ENCODE measurements at places on chromosomes 16 and 17.

- peak; percentile 86 for ATAC-seq
Observed at GRCh38 chr17:16873174-16874035, 98.5 kb downstream of the TNFRSF13B start.

DNA sequence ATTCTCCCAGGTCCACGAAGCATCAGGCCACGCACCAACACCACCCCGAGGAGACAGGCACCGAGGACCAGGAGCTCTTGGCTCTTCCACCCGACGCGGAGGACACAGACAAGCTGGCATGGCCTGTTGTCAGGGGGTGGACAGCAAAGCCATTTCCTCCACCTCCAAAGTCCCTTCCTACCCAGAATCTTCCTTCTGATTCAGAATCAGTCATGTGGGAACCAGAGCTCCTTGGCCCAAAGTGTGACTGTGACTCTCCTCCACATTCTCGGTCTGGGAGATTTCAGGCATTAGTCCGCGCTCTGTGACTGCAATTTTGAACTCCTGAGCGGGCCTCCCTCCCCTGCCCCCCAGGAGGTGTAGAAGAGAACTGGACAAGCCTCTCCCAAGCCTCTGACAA lies 9.2 kb downstream of the DNAH17 start:
- no peak for ATAC-seq

DNA sequence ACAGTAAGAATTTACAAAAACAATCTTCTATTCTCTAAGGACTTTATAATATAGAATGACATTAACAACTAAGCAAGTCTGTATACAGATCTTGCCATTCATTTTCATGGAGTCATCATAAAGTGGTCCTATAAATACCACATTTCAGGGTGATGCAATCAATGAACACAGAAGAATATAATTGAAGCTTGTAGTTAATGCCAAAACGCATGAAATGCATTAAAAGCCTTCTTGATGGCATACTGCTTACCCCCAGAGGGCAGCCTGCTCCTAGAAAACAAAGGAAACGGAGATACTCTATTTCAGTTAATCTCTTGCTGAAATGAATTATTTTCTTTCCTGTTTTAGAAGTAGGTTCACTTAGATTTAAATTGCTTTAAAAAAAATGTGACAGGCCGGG lies 45.2 kb upstream of the STAC2 start:
- peak; percentile 60 for ATAC-seq

GRCh38 chr17:65389949-65390348 lies 171.5 kb downstream of the AXIN2 start:
- ATAC-seq: peak; percentile 81

GRCh38 chr17:14622615-14623101 lies 321.8 kb downstream of the HS3ST3B1 start:
- no peak for ATAC-seq

- no peak for ATAC-seq
Observed at GRCh38 chr16:57343221-57343620, 15.4 kb upstream of the CCL22 start.

DNA sequence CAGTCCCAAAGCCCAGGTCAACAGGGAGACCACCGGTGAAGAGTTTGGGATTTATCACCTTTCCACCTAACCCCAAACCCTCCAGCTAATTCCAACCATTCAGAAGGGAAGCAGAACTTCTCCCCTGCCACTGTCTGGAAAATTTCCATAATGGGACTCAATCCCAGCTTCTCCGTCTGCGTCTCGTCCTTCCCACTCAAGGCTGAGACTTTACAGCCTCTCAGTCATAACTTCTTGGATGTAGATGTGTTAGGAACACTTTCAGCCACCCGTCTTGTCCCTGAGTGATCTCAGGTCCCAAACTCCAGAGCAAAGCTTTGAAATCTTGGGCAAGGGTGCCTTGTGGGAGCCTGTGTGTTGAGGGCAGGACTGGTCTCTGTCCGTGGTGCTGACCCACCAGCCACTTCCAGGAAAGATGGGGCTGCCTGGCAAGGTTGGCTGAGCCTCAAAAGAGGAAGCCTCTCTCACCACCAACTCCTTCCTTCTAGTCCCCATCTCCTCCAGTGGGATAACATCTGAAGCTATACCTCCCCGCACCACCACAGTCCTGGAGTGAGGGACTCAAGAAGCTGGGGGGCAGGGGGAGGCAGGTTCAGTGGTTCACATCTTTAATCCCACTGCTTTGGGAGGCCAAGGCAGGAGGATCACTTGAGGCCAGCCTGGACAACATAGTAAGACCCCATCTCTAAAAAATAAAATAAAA lies 9.3 kb downstream of the GAS2L2 start:
- ATAC-seq: peak; percentile 31

GRCh38 chr16:9859701-9860327 lies 322.4 kb downstream of the GRIN2A start:
- no peak for ATAC-seq

DNA sequence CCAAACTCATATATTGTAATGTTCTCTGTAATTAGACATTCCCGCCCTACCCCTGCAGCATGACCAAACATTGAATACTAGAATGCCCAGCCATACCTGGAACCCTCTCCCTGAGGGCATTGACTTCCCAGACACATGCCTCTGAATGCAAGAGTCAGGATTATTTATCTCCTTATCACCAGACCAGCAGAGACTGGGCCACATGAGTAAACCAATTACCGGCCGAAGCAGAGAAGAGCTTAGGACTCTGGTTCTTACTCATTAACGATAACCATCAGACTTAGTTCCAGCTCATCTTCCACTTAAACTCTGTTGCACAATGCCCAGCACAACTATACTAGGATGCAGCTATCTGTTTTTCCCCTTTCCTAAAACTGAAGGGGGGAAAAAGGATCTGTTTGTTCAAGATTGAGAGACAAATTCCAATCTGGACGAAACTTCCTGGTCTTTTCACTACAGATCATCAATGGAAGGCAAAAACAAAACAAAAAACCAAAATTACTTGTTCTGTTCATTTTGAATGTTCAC lies 88.2 kb upstream of the CORO6 start:
- peak; percentile 91 for ATAC-seq

GRCh38 chr17:82544431-82545070 lies 25.0 kb downstream of the FOXK2 start:
- no peak for ATAC-seq

DNA sequence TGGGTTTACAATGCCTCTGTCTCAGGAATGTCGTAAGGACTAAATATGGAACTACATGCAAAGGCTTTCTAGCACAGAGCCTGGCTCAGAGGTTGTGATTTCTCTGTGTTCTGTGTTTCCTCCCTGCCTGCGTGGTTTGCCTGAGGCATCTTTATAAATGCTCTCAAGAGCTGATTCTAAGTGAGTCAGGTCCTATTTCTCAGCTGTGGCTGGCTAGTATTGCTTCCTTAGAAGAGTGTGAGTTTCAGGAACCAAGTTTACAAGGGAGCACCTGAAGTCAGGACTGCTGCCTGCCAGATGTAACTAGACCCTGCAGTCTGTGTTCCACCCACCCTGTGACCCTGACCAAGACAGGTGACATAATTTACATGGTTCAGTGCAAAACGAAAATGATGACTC lies 8.0 kb upstream of the CCL1 start:
- no peak for ATAC-seq

DNA sequence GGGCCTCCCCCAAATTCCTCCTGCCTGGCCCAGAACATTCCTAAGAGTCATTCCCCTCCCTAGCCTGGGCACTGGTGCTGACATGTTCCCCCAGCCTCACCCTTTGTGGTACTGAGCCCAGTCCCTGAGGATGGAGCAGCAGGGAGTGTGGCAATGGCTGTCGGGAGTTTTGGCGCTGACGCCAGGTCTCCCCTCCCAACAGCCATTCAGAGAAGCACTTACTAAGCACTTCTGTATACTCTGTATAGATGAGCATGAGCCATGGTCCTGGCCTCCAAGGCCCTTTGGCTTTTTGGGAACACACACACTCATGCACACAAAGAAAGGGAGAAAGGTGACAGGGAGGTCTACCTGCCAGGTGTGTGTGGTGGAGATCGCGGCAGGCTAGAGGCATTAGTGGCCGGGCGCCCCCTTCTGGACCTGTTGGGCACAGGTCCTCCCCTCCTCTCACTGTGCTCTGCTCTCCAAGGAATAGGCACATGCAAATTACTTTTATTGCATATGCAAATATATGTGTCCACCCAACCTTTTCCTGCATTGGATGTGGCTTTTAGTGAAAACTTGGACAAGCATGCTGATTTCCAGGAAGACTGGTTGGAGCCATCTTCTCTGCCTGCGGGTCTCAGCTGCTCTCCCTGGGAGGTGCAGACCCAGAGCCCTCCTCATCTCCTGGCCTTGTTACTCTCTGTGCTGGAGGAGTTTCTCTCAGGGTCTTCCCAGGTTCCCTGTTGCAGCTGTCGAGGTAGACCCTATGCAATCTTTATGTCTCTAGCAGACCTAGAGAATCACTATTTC lies 17.4 kb upstream of the C17orf107 start:
- peak; percentile 92 for ATAC-seq

DNA sequence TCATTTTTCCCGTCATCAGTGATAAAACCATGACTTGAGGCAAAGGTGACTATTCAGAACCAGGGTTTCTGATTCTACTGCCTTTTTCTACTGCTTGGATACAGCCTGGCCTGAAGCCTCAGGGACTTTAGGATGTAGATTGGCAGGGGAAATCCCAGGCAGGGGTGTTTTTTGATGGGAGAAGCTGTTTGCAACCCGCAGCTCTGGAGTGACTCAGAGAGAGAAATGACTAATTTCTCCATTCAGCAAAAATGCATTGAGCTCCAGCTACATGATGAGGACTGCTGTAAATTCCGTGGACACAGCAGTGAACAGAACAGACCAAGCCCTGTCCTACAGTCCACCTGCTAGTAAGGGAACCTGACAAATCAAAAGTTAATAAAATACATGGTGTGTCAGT lies 560.6 kb downstream of the CDH13 start:
- peak; percentile 91 for ATAC-seq

- no peak for ATAC-seq
Observed at GRCh38 chr17:29613352-29613837, 9.3 kb downstream of the CORO6 start.

- no peak for ATAC-seq
Observed at GRCh38 chr16:76114681-76115080, 162.5 kb upstream of the CNTNAP4 start.

DNA sequence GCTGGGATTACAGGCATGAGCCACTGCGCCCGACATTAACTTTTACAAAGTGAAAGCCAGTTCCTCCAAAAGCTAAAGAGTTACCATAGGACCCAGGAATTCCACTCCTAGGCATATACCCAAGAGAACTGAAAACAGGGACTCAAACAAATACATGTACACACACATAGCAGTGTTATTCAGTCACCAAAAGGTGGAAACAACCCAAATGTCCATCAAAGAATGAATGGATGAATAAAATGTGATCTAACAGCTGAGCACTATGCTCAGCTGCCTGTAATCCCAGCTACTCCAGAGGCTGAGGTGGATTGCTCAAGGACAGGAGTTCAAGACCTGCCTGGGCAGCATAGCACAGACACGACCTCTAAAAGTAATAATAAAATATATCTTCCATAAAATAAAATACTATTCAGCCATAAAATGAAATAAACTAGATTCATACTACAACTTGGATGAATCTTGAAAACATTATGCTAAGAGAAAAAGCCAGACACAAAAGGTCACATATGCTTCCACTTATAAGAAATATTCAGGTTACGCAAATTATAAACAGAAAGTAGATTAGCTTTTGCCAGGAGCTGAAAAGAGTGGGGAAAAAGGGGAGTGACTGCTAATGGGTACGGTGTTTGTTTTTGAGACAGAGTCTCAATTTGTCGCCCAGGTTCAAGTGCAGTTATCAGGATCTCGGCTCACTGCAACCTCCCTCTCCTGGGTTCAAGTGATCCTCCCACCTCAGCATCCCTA lies 9.3 kb upstream of the USP7 start:
- peak; percentile 67 for ATAC-seq

GRCh38 chr17:49204516-49204915 lies 5.9 kb downstream of the GNGT2 start:
- ATAC-seq: no peak

GRCh38 chr17:39683295-39683939 lies 4.4 kb downstream of the PGAP3 start:
- no peak for ATAC-seq

DNA sequence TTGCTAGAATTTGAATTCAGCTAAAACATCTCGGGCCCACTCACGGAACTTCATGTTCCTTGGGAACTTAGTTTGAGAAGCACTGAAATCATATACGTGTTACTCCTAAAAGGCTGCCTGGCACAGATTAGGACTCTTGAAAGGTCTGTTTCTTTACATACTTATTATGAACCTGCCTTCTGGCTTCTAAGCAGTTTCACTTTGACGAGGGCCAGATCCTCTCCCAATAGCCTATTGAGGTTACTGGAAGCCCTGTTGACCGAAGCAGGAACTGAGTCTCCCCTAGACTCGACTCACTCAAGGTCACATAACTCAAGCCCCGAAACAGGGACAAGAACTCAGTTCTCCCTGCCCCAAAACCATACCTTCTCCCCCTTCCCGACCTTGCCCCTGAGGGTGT lies 121.9 kb upstream of the PLCG2 start:
- no peak for ATAC-seq

DNA sequence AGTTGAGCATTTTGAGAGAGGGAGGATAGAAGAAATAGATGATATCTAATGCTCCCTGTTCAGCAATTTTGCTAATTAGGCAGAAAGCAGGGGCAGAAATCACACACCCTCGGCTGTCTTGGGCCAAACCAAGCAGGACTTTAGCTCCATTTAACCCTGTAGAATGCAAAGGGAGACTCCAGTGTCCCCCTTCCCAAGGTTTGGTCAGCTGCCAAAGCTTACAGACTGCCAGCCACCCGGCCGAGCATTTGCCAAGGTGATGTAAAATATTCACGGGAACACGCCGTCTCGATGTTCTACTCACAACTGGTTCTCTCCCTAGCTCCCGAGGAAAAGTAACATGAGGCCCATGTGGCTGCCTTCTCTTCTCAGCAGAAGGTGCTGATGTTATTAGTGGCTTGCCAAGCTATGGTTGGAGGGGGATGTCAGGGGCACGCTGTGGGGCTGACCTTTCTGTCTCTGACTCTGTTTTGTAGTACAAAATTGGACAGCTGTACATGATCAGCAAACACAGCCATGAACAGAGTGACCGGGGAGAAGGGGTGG lies 155.3 kb downstream of the PITPNC1 start:
- ATAC-seq: no peak

GRCh38 chr16:57308041-57308440 lies 23.6 kb upstream of the PLLP start:
- no peak for ATAC-seq

DNA sequence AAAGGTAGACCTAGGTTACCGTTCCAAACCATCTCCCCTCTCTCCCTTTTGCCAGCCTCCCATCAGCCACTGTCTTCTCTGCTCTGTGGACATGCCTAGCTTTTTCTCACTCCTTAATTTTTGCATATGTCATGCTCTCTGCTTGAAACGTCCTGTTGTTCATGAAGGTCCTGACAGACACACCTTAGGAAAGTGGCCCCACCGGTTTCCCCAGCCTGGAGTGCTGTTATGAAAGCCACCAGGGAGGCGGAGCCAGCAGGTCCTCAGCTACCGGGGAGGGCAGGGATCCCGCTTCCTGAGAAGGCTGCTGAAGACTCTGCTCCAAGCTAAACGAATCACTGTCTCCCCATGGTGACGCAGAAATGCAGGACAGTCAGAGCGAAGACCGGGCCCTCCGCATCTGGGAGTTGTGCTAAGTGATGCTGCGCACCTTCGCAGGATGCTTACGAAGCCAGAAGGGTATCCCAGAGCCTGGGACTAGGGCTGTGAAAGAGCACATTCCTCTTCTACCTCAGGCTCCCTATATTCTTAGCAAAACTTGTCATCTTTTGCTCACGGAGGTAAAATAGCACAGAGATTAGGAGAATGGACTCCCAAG lies 2.3 kb upstream of the SLC16A11 start:
- ATAC-seq: peak; percentile 35

- ATAC-seq: no peak
Observed at GRCh38 chr17:45001310-45001709, 33.2 kb upstream of the C1QL1 start.

Data from SK-N-SH treated with all-trans-retinoic acid at 6 μM for 48 hours (cell line).